ENCODE measurements at places on chromosomes 7 and 10.

- no peak for DNase-seq
Observed at GRCh38 chr7:36527549-36527913, 137.9 kb downstream of the ANLN start.

DNA sequence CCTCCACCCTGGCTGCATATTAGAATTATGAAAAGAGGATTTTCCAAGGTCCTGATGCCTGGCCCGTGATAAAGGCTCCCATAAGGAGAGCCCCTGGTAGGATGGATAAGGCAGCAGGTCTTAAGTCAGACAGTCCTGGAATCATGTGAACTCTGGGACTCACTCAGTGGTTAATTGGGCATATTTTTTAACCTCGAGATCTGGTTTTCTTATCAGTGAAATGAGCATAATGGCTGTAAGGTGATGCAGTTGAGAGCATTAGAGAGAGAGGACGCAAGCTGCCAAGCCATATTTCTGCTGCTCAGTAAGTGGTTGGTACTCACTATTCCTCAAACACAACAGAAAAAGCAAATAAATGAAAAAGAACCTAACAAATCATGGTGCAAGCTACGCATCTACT is 37.8 kb downstream of the TARP start:
- DNase-seq: no peak

DNA sequence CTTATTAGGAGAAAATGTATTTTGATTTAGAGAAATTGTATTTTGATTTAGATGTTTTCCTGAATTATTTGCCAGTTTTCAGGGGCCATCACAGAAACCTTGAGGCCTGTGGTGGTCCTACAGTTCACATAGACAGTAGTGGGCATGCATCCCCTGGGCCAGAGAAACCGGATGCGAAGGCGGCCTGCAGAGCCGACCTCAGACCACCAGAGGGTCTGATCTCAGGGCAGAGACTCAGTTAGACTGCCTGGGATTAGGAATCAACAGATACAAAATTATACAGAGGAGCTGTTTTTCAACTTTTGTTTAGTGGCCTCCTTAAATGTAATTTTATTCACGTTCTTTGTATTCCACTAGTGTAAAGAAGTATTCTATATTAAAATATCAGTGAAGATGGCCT is 158.4 kb downstream of the PAXIP1 start:
- no peak for DNase-seq

GRCh38 chr7:16350634-16351033 is 70.7 kb downstream of the CRPPA start:
- DNase-seq: no peak

GRCh38 chr10:24589265-24589664 is 134.4 kb downstream of the ARHGAP21 start:
- DNase-seq: no peak

DNA sequence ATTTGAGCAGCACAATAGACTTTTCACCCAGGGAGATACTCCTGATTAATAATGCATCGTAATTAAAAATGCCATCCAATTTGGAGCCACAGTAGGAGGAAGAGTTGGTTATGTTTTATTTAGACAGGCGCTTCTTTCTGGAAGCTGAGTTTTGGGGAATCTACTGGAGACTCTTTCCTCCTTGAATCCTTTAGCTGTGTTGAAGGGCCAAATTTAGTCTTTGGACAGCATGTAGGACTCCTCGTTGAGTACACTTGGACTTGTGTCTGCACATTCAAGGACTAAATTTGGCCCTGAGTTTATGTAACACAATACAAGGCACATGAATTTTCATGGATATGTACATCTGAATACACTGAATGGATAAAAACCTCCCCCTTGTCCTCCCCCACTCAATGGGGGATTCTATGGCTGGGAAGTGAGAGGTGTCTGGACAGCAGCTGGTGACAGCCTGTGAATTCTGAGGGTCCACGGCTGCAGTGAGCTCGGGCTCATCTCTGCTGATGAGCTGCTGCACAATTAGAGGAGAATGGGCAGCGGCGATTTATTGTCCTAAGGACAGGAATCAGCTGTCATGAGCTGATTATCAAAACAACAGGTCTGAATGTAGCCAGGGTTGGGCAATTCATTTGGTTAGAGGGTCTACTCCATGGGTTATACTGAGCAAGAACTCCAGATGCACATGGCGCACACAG is 95.2 kb downstream of the PRTFDC1 start:
- DNase-seq: no peak

GRCh38 chr10:107548301-107548700 is 383.8 kb upstream of the SORCS1 start:
- DNase-seq: no peak

- DNase-seq: no peak
Observed at GRCh38 chr7:31432836-31433340, 81.0 kb upstream of the ITPRID1 start.

DNA sequence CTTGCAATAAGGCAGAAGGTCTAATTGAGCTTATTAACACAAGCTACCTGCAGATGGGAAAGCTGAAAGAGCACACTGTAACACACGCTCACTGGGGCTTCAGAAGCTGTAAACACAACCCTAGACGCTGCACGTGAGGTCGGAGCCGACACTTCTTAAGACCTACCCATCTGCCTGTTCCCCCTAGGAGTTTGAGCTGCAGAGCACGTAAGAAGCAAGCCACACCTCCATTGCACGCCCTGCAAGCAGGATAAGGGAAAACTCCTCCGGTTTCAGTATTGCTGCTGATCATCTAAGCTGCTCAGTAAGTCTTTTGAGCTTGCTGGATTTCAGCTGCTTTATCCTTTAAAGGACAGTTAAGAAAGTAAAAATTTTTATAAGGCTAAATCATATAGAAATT is 244.0 kb upstream of the ZWINT start:
- no peak for DNase-seq

GRCh38 chr10:14580671-14581332 is 193.9 kb downstream of the FAM107B start:
- no peak for DNase-seq

DNA sequence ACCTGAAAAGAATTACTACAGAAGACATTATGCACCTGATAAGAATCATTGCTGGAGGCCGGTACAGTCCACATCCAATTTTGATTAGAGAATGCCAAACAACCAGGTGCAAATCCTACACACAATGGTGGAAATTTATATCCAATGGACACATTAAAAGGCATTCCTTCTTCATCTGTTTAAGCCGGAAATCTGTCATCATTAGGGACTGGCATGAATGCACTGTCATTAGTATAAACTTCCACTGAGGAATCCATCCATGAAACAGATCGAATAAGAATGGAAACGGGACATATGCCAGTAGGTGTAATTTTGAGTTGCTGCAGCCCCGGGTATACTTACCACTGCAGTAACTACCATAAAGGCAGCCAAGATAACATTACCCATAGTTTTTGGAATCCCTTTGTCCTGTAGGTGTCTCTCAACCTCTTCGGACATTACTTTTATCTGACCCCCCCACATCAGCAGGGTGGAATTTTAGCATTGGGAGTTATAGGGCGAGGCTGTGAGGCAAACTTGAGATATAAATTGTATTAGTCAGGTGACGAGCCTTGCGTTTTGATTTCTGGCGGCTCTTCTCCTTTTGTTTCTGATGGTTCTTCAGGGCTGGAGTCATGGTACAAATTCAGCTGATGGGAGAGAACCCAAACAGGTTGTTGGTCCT is 36.5 kb upstream of the AKR1C2 start:
- no peak for DNase-seq

- no peak for DNase-seq
Observed at GRCh38 chr10:10612151-10612550, 405.5 kb upstream of the CELF2 start.

DNA sequence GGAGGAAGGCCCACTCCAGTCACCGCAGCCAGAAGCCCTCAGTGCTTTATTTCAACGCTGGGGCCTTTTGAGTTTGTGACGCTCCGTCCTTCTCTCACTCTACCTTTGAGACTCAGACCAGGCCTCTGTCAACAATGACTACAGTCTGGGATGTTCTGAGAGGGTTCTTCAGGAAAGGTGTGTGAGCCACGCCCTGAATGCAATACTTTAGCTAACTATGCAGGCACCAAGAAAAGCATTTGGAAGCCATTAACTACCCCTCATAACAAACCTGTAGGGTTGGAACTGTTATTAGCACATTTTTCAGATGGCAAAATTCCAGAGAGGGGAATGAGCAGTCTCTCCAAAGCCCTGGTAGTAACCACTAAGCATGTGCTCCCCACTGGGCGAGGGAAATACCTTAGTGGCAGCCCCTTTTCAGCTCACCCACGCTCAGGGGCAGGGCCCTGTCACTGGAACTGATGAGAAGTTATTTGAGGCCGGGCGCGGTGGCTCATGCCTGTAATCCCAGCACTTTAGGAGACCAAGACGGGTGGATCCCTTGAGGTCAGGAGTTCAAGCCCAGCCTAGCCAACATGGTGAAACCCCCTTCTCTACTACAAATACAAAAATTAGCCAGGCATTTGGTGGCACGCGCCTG is 5.7 kb upstream of the ARPC1B start:
- DNase-seq: no peak

All from activated naive CD4-positive, alpha-beta T cell treated with anti-CD3 and anti-CD28 coated beads, Interleukin-2, amount 50 U/mL, for 16 hours (primary cell).